Aorta (tissue), 5 donors: ENCODE measurements at places on chromosomes 2 and 18. TPM values are rescaled to one million over a fixed set of nuclear protein-coding genes. Genes with fewer than 3 reads are reported as not detected.

MEP1B gene
- total RNA-seq, result not detected

ANKRD62 gene
- total RNA-seq, result not detected

- H3K4me1 ChIP-seq, result no peaks in the 10 kb centered on the region
- no peaks in the 10 kb centered on the region for H3K36me3 ChIP-seq
- no peak for DNase-seq
- H3K27ac ChIP-seq, result no peak overlapping the region
- H3K27me3 ChIP-seq, result no peaks in the 10 kb centered on the region
- no peak overlapping the region for H3K4me3 ChIP-seq
These were observed 35.6 kb upstream of the SYT4 start for GRCh38 chr18:43312891-43313290.

DNA sequence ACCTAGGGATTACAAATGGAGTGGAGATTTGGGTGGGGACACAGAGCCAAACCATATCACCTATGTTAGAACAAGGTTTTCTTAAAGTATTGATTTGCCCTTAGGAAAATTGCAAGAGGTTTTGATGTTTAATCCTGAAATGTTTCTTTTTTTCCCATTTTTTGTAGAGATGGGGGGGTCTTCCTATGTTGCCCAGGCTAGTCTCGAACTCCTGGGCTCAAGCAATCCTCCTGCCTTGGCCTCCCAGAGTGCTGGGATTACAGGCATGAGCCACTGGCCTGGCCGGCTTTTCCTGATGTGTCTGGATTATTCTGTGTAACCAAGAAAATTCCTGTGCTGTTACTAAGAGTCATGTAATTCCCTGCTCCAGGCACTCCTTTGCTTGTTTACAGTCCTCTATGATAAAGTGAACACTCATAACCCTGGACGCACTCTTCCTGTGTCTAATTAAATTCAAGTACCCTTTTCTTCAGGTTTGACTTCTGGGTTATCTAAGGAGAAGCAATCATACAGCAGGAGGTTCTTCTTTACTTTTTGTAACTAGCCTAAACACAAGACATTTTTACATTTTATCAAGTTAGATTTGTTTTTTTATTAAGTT, 15.0 kb upstream of the CTDP1 start:
- no peak for DNase-seq
- H3K4me1 ChIP-seq, result no peaks in the 10 kb centered on the region
- no peak overlapping the region for H3K27ac ChIP-seq
- H3K4me3 ChIP-seq, result no peak overlapping the region
- H3K27me3 ChIP-seq, result no peaks in the 10 kb centered on the region
- H3K36me3 ChIP-seq, result no peaks in the 10 kb centered on the region

DNA sequence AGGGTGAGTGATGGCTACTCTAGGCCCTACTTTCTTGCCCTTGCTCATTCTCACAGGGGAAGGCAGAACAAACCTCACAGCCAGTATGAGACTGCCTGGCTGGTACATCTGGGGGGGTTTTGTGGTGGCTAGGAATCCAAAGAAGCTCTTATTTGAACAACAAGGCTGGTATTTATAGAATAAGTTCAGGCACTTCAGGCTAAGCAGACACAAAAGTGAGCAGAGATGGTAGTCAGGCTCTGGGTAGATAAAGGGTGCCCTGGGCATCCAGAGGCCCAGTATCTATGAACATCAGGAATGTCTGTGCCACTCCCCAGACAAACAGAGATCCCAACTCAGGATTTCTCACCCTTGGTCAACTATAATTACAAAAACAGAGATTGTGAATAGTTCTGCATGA, 57.2 kb upstream of the RTN4 start:
- peaks cover 6% of the 10 kb centered on the region for H3K4me1 ChIP-seq
- no peaks in the 10 kb centered on the region for H3K36me3 ChIP-seq
- no peak overlapping the region for H3K4me3 ChIP-seq
- H3K27ac ChIP-seq, result peak overlapping the region; percentile 50
